ENCODE measurements at places on chromosomes 6 and 20.

DNA sequence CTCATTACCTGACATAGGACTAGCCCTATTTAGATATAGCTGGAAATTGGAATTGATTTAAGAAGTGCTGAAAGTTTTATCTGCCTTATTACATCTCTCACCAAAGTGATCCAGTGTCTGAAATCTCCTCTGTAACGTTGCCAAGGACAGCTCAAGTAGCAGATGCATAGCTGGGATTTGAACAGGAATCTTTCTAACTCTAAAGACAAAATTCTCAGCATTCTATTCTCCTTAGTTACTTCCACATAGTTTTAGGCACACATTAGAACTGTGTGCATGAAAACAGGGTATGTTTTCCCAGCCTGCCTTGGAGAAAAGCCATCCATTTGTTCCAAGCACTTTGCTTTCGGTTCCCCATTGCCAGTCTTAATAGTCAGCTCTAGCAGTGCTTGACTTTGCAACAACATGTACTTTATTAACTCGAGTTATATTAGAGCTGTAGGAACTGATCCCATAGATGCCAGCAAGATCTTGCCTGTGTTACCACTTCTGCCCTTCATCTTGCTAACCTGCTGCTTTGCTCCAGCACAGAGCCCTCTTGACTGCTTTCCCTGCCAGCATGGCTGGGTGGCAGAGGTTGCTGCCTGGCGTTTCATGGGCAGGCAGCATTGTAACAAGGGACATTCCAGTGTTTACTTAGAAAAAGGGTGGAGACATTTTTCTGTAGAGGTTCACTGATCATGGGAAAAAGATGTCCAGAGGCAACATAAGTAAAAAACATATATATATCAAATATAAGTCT, 56.1 kb upstream of the STMND1 start:
- peak; percentile 52 for DNase-seq

DNA sequence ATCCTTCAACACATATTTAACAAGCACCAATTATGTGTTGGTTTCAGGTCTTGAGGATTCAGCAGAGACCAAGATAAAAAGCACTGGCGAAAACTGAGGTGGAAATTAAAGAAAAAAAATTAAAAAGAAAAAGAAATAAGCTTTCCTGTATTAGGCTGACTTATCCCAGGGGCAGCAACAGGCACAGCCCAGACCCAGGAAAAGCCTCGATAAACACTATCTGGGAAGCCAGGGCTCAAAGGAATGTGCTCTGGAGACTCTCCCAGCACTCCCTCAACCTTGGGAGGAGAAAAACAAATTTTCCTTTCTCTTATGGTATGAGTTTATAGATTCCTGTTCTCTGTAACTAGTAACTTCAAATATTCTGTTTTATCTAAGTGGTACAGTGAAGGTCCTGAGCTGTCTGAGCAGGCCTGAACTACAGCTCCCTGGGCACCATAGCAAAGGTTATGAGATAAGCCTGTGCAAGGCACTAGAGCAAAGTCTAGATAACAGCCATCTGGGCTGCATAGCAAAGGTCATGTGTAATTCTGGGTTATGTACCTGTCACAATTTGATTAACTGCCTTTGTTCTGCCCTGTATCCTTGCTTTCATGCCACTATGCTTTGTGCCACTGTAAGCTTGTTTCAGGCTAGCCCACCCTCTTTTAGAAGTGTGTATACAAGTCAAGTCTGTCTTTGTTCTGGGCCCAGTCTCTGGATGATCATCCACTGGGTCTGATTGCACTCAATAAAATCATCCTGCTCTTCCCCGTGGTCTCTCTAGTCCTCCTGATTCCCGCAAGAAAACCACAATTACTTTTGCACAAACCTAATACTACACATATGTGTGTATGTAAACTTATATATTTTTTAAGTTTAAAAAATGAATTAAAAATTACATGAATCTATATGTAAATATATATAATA, 54.0 kb downstream of the IL22RA2 start:
- DNase-seq = no peak

DNA sequence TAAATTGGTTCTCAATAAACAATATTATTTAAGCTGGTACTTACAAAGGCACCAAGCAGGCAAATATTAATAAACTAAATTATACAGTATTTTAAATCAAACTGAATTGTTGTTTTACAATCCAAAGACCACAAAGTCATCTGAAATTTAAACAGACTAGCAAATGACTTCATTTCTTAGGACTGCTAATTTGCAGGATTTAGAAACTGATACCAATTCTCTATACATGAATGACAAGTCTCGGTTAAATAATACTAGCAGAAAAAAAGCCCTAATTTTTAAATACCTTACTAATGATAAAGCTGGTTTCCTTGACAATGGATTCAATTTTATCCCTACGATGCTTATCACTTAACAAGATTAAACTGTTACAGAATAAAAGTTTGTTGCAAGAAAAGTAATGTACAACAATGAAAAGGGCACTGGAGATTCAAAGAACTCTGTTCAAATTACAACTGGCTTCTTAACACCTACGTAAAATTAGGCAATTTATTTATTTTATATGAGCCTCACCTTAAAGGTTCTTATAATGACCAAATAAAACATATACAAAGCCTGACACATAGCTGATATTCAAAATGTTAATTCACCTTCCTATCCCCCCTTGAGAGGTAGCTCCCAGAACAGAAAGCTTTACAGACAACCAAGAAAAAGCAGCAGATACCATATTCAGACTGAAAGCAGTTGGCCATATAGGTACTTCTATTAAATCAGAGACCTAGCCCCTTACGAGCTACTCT, 33.1 kb downstream of the HBS1L start:
- DNase-seq = no peak

GRCh38 chr6:144896289-144896688, 611.2 kb downstream of the UTRN start:
- no peak for DNase-seq

- no peak for DNase-seq
These were observed 114.3 kb upstream of the ZFP64 start for GRCh38 chr20:52305858-52306257.

- DNase-seq = no peak
These were observed 363.5 kb downstream of the ESR1 start for GRCh38 chr6:152170702-152171667.

GRCh38 chr6:27333642-27334040, 21.6 kb upstream of the POM121L2 start:
- DNase-seq = no peak

DNA sequence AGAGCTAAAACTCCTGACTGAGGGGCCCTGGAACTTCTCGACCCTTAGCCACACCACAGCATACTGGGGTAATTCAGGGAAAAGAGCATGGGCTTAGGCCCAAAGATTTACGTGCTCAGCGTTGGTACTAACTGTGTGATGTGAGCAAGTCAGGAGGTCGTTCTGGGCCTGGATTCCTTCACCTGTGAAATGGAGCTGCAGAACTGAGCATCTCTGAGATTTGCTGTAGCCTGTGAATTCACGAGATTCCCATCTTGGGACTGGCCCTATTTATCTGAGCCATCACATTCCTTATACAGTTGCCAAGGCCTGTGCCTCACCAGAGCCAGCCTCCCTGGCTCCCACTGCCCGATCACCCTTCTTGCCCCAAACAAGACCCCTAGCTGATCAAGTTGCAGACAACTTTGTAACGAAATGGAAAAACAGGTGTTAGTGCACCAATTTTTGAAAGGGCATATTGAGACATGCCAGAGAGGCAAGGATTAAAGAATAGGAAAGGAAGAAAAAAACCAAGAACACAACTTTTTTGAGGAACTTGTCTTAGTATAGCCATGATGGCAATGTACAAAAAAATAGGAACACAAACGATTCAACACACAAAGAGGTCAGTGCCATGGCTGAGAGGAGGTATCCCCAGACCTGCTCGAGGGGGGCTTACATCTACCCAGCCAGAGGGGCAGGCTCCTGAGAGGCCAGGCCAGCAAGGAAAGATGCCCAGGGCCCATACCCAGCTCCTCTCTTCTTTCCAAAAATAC, 323.0 kb upstream of the JARID2 start:
- DNase-seq = no peak

DNA sequence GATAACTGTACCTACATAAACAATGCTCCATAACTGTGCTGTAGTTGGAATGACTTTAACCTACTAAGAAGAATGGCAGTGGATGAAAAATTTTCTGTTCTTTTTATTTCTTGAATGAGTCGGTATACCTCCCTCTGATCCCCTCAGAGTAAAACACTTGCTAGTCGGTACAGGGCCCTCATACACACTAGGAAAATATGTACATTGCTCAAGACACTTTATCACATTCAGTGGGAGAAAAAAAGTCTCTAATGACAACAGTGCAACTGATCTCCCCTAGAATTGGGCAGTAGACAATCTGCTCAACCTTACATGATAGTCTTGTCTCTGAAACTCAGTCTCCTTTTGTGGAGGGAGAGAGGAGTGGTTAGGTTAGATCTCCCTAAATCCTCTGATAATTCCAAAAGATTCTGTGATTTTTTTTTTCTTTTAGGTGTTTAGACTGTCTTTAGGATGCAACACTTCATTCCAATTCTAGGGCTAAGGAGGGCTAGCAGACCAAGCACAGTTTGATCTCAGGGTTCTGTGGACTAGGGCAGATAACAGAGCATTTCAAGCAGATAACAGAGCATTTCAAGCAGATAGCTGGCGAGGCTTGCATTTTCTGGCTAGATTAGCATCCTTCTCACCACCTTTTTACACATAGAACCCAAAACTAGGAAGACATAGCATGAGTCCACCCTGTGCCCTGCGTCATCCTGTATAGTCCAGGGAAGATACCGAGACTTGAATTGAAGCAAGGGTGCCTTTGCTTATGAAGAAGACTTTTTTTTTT, 100.3 kb upstream of the TNFAIP3 start:
- DNase-seq = no peak

- DNase-seq = no peak
These were observed 19.5 kb downstream of the TFEB start for GRCh38 chr6:41715795-41716515.

DNA sequence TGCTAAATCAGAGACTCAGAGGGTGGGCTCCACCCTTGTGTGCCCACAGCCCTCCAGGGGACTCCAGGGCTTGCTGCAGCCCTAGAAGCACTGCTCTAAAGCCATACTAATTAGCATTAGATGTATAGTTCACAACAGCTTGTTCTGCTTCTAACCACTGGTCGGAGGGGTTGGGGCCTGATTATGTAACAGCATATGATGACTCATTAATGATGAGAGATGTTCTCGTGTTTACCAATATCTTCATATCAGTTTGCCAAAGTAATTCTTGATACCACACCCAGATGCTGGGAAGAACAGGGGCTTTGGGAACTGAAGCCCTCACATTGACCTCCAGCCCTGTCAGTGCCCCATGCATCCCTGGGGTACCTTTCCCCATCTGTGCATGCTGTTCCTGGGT, 104.1 kb upstream of the FOXA2 start:
- DNase-seq = peak; percentile 14

- DNase-seq = no peak
These were observed 53.8 kb downstream of the PRND start for GRCh38 chr20:4775322-4776078.

- DNase-seq = peak; percentile 81
These were observed 63.8 kb upstream of the FABP7 start for GRCh38 chr6:122715725-122716124.

GRCh38 chr6:137795501-137795900, 71.6 kb upstream of the TNFAIP3 start:
- DNase-seq = no peak

GRCh38 chr6:16660157-16660497, 101.1 kb downstream of the ATXN1 start:
- DNase-seq = no peak

DNA sequence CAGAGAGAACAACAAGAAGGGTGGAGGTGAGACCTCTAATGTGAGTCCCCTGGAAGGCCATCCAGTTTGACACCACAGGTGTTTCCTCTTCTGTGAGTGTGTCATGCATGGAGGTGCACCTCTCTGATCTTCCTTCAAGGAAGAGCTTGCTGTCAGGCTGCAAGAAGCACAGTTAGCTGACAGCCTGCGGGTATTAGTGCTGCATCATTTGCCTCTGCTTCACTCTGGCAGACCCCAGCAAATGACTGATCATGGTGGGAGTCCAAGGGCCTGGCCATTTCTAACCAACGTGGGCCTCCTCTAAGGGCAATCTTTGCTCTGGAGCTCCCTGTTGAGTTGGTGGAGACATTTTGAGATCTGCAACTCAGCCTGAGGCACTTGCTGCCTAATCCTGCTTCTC, 206.3 kb downstream of the EPHA7 start:
- no peak for DNase-seq

DNA sequence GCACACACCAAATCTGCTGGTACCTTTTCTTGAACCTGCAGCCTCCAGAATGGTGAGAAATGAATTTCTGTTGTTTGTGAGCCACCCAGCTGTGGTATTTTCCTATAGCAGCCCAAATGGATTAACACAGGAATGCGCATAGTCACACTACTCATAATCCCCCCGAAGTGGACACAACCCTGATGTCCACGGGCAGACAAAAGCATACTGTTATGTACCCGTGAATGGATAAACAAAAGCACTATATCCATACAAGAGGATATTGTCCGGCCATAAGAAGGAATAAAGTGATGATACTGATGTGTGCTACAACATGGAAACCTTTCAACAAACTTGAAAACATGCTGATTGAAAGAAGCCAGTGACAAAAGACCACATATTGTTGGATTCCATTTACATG, 25.1 kb upstream of the RPP40 start:
- DNase-seq = no peak

DNA sequence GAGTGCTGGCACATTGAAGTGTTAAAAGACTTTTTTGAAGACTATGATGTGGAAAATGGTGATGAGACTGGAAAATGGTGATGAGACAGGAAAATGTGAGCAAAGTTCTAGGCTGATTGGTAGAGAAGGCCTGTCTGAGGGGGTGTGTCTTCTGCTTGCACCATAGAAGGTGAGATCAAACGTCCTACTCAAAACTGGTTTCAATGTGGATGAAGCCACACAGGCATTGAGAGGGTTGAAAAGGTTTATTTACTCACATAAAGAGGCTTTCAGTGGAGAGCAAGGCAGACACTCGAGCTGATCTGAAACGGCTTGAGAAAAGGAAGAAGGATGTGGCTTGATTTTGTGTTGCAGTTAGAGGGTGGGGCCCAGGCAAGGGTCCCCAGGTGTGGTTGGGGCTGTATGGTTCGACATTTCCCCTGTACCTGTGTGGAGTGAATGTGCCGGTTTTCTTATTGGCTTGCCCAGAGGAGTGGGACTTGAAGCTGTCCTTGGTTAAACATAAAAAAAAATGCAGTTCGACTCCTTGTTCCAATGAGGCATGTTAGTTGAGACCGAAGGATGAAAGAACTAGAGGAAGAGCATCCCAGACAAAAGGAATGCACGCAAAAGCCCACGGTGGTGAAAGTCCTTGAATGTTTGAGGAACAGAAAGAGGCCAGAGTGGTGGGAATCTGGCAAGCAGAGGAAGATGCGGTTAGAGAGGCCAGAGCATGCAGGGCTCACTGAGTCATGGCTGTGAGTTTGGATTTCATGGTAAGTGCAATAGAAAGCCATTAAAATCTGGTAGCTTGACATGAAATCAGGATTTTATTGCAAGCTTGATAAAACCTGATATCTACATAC, 172.3 kb downstream of the EPM2A start:
- DNase-seq = peak; percentile 23

DNA sequence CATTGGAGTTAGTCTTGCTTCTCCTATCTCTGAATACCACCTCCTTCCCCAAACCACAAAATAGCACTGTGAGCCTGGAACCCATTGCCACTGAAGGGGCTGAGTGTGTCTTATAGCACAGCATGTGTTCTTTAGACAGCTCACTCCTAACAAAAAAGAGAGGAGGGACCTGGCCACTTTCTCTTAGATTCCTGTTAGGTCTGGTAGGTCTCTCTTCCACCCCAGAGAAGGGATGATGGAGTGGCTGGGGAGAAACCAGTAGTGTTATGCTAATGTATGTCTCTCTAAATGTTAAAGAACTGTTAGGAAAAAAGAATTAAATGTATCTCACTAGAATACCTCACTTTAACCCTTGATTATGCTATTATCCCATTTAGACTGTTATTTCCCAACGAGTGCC, 340.3 kb downstream of the EPHA7 start:
- DNase-seq = no peak

- DNase-seq = no peak
These were observed 13.6 kb downstream of the TNXB start for GRCh38 chr6:32095338-32096086.

All from fibroblast of mammary gland (primary cell).